ENCODE measurements at places on chromosomes 5 and 9. TPM values are rescaled to one million over a fixed set of nuclear protein-coding genes. Genes with fewer than 3 reads are reported as not detected.

PCDHGC4 gene
- 2.6 TPM for total RNA-seq

DNA sequence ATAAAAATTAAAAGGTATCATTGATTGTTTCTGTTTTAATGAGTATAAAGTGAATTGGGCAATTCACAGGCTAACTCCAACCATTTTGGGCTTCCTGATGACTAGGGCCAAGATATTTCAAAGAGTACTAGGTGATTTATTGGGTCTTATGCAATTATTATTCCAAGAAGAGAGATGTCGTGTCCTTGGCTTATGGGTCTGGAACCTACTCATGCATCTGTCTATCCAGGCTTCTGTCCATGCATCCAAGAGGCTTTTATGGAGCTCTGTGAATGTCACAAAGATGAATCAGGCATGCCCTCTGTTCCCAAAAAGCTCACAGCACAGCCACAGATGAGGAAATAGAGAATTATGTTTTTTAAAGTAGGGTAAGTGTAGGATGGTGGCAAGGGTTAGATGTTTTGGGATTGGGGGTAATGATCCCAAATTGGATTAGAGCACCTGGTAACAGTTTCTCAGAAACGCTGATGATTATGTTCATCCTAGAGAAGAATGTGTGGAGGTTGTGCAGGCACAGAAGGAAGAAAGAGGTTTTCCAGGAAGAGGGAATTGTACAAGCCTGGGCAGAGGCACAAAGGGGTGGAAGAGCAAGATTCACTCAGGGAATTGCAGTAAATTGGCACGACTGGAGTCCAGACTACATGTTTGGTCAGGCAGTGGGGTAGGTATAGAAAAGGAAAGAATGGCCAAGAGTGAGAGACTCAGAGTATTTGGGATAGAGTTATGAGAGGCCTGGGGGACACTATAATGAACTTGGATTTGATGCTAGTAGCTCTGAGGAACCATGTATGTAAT, 83.0 kb upstream of the TNC start:
- DNase-seq = peak; percentile 72

GRCh38 chr5:34998058-34998789, 49.5 kb downstream of the AGXT2 start:
- DNase-seq = peak; percentile 35

DNA sequence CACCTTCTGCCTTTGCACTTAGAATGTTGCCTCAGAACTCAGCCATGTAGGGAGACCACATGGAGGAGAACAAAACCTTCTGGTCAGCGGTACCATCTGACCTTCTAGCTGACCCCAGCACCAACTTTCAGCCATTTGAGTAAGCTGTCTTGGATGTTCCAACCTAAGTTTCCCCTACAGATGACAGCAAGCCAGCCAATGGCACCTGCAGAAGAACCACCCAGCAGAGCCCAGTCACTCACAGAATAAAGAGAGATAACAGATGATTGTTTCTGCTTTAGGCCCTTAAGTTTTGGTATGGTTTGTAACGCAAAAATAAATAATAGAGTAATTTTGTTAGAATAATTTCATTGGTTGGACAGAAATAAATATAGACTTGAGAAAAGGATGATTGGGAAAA, 10.4 kb downstream of the DNAH5 start:
- no peak for DNase-seq

DNA sequence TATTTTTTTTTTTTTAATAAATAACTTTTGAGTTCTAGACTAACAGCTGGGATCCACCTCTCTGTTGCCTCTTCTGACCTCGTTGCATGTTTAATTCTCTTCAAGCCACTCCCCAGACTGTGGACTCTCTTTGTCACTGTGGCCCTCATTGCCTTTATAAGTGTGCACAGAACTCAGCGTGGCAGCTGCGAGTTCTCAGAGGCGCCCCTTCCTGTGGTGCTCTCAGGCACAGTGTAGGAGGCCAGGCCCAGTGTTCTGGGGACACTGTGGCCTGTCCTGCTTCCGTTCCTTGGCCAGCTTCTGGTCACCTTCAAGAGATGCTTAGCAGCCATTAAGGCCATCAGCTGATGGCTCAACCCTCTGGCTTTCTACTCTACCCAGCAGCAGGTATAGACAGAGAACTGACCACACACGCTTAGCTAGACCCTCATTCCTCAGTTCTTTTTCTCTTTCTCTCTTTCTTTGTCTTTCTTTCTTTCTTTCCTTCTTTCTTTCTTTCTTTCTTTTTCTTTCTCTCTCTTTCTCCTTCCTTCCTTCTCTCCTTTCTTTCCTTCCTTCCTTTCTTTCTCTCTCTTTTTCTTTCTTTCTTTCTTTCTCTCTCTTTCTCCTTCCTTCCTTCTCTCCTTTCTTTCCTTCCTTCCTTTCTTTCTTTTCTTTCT, 27.7 kb downstream of the STC2 start:
- no peak for DNase-seq

- peak; percentile 88 for DNase-seq
Observed at GRCh38 chr9:120735415-120736126, 21.3 kb upstream of the MEGF9 start.

PCDHA1 gene
- under 0.01 TPM for total RNA-seq

GRCh38 chr9:138050472-138051330, 173.1 kb downstream of the CACNA1B start:
- DNase-seq = no peak

ENTPD2 gene
- not detected for total RNA-seq

- no peak for DNase-seq
Observed at GRCh38 chr9:36866840-36867239, 167.2 kb downstream of the PAX5 start.

ADGRD2 gene
- not detected for total RNA-seq

- DNase-seq = no peak
Observed at GRCh38 chr5:147880487-147880886, 2.0 kb downstream of the SCGB3A2 start.

DNA sequence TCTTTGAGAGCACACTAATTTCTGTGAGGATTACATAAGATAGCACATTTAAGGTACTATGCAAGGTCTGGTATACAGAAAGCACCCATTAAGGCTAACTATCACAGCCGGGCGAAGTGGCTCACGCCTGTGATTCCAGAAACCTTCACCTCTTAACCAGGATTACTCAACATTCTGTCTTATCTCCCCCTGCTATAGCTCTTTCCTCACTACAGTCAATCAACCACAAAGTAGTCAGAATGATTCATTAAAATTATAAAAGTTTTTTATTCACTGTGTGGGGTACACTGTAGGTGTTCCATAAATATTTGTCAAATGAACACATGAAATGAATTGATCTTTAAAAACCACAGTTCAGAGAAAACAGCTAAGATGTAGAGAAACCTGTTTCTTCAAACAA, 48.7 kb downstream of the CHD1 start:
- DNase-seq = no peak

- peak; percentile 80 for DNase-seq
Observed at GRCh38 chr9:129570450-129571297, 50.2 kb downstream of the C9orf50 start.

GRCh38 chr5:166086568-166086967, 2204.9 kb upstream of the WWC1 start:
- no peak for DNase-seq

All from fibroblast of villous mesenchyme (primary cell).